Right atrium auricular region (tissue), 2 donors: ENCODE measurements at places on chromosomes 3 and 15. TPM values are rescaled to one million over a fixed set of nuclear protein-coding genes. Genes with fewer than 3 reads are reported as not detected.

DNA sequence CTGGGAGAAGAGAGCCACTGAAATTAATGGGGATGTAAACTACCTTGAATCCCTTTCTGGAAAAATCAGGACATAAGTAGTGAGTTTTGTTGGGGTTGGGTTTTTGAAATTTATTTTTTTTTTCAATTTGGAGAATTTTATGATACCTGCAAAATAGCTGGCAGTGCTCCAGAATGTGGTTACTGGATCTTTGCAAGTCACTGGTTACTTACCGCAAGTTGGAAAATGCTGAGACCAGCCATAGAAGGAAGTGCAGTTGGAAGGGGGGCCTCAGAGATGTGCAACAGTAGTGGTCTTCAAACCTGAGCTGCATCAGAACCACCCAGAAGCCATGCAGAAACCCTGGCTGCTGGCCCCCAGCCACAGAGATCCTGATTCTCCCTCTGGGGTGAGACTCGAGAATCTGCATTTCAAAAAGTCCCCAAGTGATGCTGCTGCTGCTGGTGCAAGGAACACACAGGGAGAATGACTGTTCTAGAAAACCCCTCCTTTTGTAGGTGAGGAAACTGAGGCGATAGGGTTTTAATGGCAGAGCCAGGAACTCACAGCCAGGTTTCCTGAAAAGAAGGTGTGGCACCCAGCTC, 39.7 kb downstream of the SEMA5B start:
- no peaks in the 10 kb centered on the region for H3K36me3 ChIP-seq
- DNase-seq, result no peak
- no peak overlapping the region for H3K27ac ChIP-seq
- no peaks in the 10 kb centered on the region for H3K27me3 ChIP-seq
- H3K4me1 ChIP-seq, result no peaks in the 10 kb centered on the region
- H3K4me3 ChIP-seq, result no peak overlapping the region

DNA sequence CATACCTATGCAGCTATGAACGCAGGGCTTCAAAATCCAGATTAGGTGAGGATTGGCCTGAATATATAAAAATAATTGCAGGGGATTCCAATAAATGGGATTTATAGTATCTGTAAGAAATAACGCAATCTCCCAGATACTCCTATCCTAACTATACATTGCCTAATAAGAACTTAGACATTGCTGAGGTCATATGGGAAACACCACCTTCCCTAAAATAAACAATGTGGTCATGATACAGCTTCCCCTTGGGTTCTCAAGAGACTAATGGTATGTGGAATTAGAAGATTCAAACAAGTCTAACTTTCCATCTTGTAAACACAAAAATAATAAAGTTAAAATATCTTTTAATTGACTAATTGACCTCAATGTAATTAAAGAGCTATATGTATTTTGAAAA, 28.2 kb downstream of the UBE3A start:
- H3K27me3 ChIP-seq, result no peaks in the 10 kb centered on the region
- no peaks in the 10 kb centered on the region for H3K36me3 ChIP-seq
- no peak overlapping the region for H3K27ac ChIP-seq
- no peak for DNase-seq
- no peaks in the 10 kb centered on the region for H3K4me1 ChIP-seq

GRCh38 chr3:27360113-27361078, 8.8 kb downstream of the NEK10 start:
- no peak for DNase-seq
- no peak overlapping the region for H3K27ac ChIP-seq
- no peaks in the 10 kb centered on the region for H3K36me3 ChIP-seq
- H3K4me1 ChIP-seq, result no peaks in the 10 kb centered on the region

DNA sequence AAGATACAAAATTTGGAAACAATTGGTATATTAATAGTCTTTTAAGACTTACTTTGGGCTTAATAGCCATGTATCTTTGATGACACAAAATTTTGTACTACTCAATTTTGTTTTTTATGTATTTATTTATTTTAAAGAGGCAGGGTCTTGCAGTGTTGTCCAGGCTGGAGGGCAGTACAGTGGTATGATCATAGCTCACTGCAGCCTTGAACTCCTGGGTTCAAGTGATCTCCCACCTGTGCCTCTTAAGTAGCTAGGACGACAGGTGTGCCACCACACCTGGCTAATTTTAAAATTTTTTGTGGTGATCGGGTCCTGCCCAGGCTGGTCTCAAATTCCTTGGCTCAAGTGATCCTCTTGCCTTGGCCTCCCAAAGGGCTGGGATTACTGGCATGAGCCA, 6.5 kb downstream of the SPRED1 start:
- no peaks in the 10 kb centered on the region for H3K27me3 ChIP-seq
- H3K4me1 ChIP-seq, result peaks cover 16% of the 10 kb centered on the region
- DNase-seq, result no peak
- H3K36me3 ChIP-seq, result no peaks in the 10 kb centered on the region
- no peak overlapping the region for H3K27ac ChIP-seq
- H3K4me3 ChIP-seq, result no peak overlapping the region

DNA sequence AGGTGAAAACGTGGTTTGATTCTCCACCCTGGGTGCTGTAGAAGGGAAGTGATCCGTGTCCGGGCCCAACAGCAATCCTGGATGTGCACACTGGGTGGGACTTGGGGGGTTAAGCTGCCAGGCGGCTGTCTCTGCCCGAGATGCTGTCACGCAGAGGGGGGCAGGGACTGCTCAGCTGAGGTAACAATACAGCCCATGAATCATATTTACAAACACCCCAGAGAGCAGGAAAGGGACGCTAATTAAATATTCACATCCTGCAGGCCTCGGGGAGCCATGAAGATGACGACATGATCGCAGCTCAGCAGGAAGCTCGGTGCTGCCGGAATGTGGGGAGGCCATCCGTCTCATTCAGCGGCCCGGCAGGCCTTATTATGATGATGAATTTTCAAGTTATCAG, 17.9 kb upstream of the CRABP1 start:
- no peak for DNase-seq
- no peak overlapping the region for H3K27ac ChIP-seq
- H3K27me3 ChIP-seq, result no peaks in the 10 kb centered on the region
- H3K4me3 ChIP-seq, result no peak overlapping the region
- H3K4me1 ChIP-seq, result no peaks in the 10 kb centered on the region

GRCh38 chr15:31335989-31336592, 9.5 kb downstream of the KLF13 start:
- no peaks in the 10 kb centered on the region for H3K27me3 ChIP-seq
- H3K4me1 ChIP-seq, result peaks cover 100% of the 10 kb centered on the region
- H3K27ac ChIP-seq, result peak overlapping the region; percentile 99
- H3K36me3 ChIP-seq, result no peaks in the 10 kb centered on the region
- H3K4me3 ChIP-seq, result no peak overlapping the region
- no peak for DNase-seq

GRCh38 chr3:141410408-141410807, 42.1 kb downstream of the ZBTB38 start:
- no peaks in the 10 kb centered on the region for H3K4me1 ChIP-seq
- H3K27ac ChIP-seq, result peak overlapping the region; percentile 98
- no peaks in the 10 kb centered on the region for H3K27me3 ChIP-seq
- H3K36me3 ChIP-seq, result peaks cover 31% of the 10 kb centered on the region

GRCh38 chr3:177810162-177810623, 612.9 kb upstream of the TBL1XR1 start:
- no peak overlapping the region for H3K4me3 ChIP-seq
- no peak for DNase-seq
- H3K4me1 ChIP-seq, result peaks cover 14% of the 10 kb centered on the region
- H3K27ac ChIP-seq, result no peak overlapping the region

GRCh38 chr3:24017305-24017704, 72.2 kb downstream of the NR1D2 start:
- no peak overlapping the region for H3K4me3 ChIP-seq
- H3K27ac ChIP-seq, result no peak overlapping the region
- no peaks in the 10 kb centered on the region for H3K27me3 ChIP-seq

DNA sequence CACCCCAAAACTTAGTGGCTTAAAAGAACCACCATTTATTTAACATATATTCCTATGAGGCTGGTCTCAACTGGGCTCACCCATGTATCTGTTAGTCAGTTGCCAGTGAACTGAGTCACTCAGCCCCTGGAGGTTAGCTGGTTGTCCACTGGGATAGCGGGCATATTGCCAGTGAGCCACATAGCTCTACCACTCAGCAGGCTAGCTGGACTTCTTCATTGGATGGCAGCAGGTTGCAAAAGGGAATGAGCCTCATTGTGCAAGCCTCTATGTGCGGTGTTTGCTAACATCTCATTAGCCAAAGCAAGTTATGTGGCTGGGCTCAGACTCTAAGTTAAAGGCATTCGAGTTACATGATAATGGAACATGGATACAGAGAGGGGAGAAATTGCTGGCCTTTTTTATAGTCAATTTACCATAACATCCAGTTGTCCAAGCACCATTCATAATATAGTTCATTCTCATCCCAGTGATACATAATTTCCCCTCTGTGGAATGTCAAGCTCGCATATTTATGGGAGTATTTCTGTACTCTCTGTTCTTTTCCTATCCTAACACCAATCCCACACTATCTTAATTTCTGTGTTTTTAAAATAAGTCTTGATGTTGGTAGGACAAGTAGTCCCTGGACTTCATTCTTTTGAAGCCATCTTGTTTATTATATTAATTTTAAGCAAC, 8.7 kb downstream of the BTD start:
- H3K4me3 ChIP-seq, result no peak overlapping the region
- no peaks in the 10 kb centered on the region for H3K36me3 ChIP-seq
- no peak for DNase-seq
- no peaks in the 10 kb centered on the region for H3K27me3 ChIP-seq
- no peak overlapping the region for H3K27ac ChIP-seq

GRCh38 chr15:33211176-33211808, 16.8 kb upstream of the FMN1 start:
- no peaks in the 10 kb centered on the region for H3K36me3 ChIP-seq
- no peak for DNase-seq
- H3K27ac ChIP-seq, result no peak overlapping the region
- no peak overlapping the region for H3K4me3 ChIP-seq
- no peaks in the 10 kb centered on the region for H3K27me3 ChIP-seq

- no peak for DNase-seq
- peak overlapping the region; percentile 99 for H3K27ac ChIP-seq
- H3K27me3 ChIP-seq, result no peaks in the 10 kb centered on the region
- peak overlapping the region; percentile 84 for H3K4me3 ChIP-seq
- H3K4me1 ChIP-seq, result peaks cover 26% of the 10 kb centered on the region
Measured at GRCh38 chr3:187742351-187743171, 2.7 kb downstream of the BCL6 start.

- no peak for DNase-seq
- H3K4me1 ChIP-seq, result no peaks in the 10 kb centered on the region
- no peak overlapping the region for H3K4me3 ChIP-seq
- H3K27me3 ChIP-seq, result no peaks in the 10 kb centered on the region
- H3K27ac ChIP-seq, result no peak overlapping the region
Measured at GRCh38 chr3:32757618-32758374, 60.0 kb upstream of the TRIM71 start.

DNA sequence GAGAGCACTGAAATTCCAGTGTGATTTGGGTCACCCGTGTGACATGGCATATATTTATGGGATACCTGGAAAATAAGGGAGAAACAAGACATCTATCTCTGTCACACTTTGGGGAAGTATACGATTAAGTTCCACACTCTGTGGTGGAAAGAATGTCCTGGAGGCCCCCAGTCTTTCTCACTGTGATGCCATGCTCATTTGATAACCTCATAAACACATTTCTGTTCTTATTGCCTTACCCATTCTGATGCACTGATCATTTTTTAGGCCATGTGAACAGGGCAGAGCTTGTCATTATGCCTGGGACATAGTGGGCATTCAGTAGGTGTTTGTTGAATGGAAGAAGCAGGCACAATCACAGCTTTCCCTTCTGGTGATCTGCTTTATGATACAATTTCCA, 349.4 kb upstream of the TPRG1 start:
- H3K36me3 ChIP-seq, result no peaks in the 10 kb centered on the region
- H3K27ac ChIP-seq, result no peak overlapping the region
- H3K4me1 ChIP-seq, result no peaks in the 10 kb centered on the region
- no peaks in the 10 kb centered on the region for H3K27me3 ChIP-seq

- H3K4me1 ChIP-seq, result no peaks in the 10 kb centered on the region
- no peaks in the 10 kb centered on the region for H3K36me3 ChIP-seq
- DNase-seq, result no peak
- H3K4me3 ChIP-seq, result no peak overlapping the region
- H3K27ac ChIP-seq, result peak overlapping the region; percentile 46
Measured at GRCh38 chr15:96160269-96160668, 170.2 kb upstream of the NR2F2 start.

GRCh38 chr15:99131441-99132023, 26.7 kb downstream of the SYNM start:
- no peak overlapping the region for H3K4me3 ChIP-seq
- no peak overlapping the region for H3K27ac ChIP-seq
- H3K4me1 ChIP-seq, result peaks cover 36% of the 10 kb centered on the region
- no peaks in the 10 kb centered on the region for H3K27me3 ChIP-seq
- peaks cover 100% of the 10 kb centered on the region for H3K36me3 ChIP-seq

DNA sequence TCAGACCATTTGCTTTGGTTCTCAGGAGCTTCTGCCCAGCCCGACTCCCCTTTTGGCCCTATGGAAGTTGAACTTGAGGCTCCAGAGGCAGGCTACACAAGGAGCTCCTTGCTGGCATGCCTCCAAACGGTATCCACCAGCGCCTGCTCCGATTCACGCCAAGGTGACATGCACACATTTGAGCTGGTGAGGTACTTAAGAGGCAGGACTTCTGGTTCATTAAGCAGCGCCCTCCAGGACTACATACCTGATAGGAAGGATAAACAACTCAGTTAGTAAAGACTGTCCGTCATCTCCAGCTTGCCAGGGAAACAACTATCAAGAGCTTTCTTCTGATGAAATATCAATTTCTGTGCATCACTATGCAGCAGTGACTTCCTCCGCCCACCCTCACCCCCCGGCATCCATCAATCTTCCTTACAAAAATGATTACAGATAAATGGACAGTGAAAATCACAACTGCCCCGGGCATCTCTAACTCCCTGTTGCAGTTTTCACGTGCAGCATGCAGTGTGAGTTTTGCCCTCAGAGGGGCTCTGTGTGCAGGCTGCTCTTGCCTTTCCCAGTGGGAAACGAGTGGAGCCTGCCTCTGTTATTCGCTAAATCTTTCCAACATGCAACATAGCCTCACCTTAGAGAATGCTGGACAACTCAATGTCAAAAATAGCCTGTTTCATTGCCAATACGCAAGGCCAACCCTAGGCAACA, 122.9 kb downstream of the ARRDC4 start:
- H3K4me3 ChIP-seq, result no peak overlapping the region
- no peaks in the 10 kb centered on the region for H3K27me3 ChIP-seq
- H3K36me3 ChIP-seq, result no peaks in the 10 kb centered on the region
- no peaks in the 10 kb centered on the region for H3K4me1 ChIP-seq
- no peak for DNase-seq

GRCh38 chr3:36992806-36993325, at the start of gene EPM2AIP1:
Gene EPM2AIP1 (minus strand): TSS chr3:36993131. CDS start chr3:36993077, 54 bp downstream.
- no peak for DNase-seq
- H3K4me3 ChIP-seq, result peak within 1 kb of the TSS; percentile 76
- H3K4me1 ChIP-seq, result peaks cover 57% of the 10 kb centered on the region
- no peaks in the 10 kb centered on the region for H3K27me3 ChIP-seq
- H3K36me3 ChIP-seq, result peaks cover 21% of the 10 kb centered on the region

TMEM207 gene
- not detected for total RNA-seq

PTX3 gene
- 0.59 TPM for total RNA-seq

SLC27A2 gene
- total RNA-seq, result not detected

CCDC50 gene
- 58.7 TPM for total RNA-seq

MGA gene
- 40.3 TPM for total RNA-seq

REC114 gene
- not detected for total RNA-seq

MB21D2 gene
- 5.9 TPM for total RNA-seq

RARRES1 gene
- 10.0 TPM for total RNA-seq

COPG1 gene
- 88.7 TPM for total RNA-seq

PEX5L gene
- total RNA-seq, result 0.90 TPM
